ENCODE measurements at places on chromosomes 3 and 15.

DNA sequence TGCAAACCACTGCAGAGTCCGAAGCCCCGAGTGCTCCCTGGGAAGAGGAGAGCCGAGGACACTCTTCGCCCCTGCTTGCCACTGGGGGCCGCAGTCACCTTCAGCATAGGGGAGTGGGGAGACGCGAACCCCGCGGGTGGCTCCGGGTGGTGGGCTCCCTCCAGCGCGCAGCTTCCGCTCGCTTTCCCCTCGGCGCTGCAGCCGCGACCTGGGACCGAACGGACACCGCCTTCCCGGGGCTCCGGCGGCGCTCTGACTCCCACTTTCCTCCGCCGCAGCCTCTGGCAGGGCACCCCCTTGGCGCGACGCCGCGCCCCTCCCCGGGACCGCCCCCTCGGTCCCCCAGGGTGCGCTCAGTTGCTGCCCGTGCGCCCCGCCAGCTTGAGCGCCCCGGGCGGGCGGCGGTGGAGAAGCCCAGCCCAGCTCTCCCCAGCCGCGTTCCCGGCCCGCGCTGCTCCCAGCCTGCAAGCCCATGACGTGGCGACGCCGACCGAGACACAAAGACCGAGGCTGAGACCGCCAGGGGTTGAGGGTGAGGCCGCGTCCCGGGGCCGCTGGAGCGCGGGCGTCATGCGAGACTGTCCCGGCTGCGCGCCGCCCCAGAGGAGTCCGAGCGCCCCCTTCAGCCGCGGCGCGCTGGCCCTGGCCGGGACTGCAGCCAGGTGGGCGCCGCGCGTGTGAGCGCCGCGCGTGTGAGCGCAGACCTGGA lies at the start of gene MINAR1:
MINAR1 (plus strand) TSS at position 701 of the 709 bp plus-strand sequence. CDS start 23,812 bp downstream, outside the sequence.
- no peak for DNase-seq

DNA sequence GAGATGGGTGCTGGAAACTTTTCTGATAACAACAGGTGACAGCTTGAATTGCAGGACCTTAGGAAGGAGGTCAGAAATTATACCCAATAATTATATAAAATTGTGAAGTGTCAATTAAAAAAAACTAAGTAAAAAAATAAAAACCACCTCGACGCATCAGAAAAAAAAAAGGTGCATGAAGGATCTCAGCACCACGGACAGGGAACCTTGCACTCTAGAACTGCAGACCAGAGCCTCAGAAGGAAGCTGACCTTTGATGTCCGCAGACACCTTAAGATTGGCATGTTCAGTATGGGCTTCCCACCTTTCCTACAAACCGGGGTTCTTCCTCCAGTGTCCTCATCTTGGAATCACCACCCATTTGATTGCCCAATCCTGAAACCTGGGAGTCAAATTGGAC lies 60.9 kb downstream of the SCN10A start:
- no peak for DNase-seq

GRCh38 chr3:188440340-188440972 lies 286.5 kb downstream of the LPP start:
- DNase-seq: no peak

- no peak for DNase-seq
Observed at GRCh38 chr3:183161552-183162336, 790 bp downstream of the LAMP3 start.

- DNase-seq: no peak
Observed at GRCh38 chr3:87795701-87796100, 263.1 kb downstream of the CGGBP1 start.

DNA sequence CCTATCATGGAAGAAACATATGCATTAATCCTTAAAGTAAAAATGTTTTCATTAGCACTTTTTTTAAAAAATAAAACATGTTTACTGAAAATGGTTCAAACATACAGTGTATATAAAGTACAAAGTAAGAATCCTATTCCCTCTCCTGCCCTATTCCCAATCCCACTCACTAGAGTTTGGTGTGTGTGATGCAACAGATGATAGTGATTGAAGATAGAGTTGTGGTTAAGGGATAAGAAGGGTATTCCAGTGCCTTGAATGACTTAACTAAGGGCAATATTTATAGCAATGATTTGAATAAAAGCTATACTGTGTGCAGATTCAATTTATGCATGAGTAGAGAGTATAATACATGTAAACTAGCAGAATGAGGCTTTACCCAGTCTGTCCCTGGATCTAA lies 18.1 kb downstream of the ZNF280D start:
- no peak for DNase-seq

- DNase-seq: no peak
Observed at GRCh38 chr15:41892621-41893421, 1.0 kb downstream of the SPTBN5 start.

Data from stimulated activated CD4-positive, alpha-beta T cell treated with anti-CD3 and anti-CD28 coated beads, Interleukin-15, amount 100 ng/mL, for 48 hours (primary cell).